Right renal cortex interstitium (tissue), 3 donors: ENCODE measurements at places on chromosomes 5 and 9. TPM values are rescaled to one million over a fixed set of nuclear protein-coding genes. Genes with fewer than 3 reads are reported as not detected.

Gene SPATA31D4
- not detected for polyA plus RNA-seq

Gene ORM2
- polyA plus RNA-seq, result not detected

Gene TRIM14
- 5.2 TPM for polyA plus RNA-seq

Gene TAF11L5
- not detected for polyA plus RNA-seq

Gene HTR4
- polyA plus RNA-seq, result 0.04 TPM

Gene SLC31A1
- polyA plus RNA-seq, result 26.9 TPM

Gene QRFP
- 0.69 TPM for polyA plus RNA-seq

Gene PCDHGB1
- 2.1 TPM for polyA plus RNA-seq

Gene IFNE
- polyA plus RNA-seq, result not detected

Gene DEPDC1B
- 31.0 TPM for polyA plus RNA-seq

Gene MTAP
- 38.6 TPM for polyA plus RNA-seq

Gene SLCO4C1
- 25.7 TPM for polyA plus RNA-seq

Gene CBY3
- polyA plus RNA-seq, result 0.33 TPM

Gene RAB3C
- 2.2 TPM for polyA plus RNA-seq

Gene PCDHB4
- polyA plus RNA-seq, result 1.9 TPM

Gene STKLD1
- 3.4 TPM for polyA plus RNA-seq

Gene PALM2AKAP2
- 9.9 TPM for polyA plus RNA-seq

Gene OR1L6
- not detected for polyA plus RNA-seq

Gene ETF1
- polyA plus RNA-seq, result 75.5 TPM

Gene FGF18
- polyA plus RNA-seq, result 0.24 TPM

Gene KLHL3
- polyA plus RNA-seq, result 17.9 TPM

Gene TIFAB
- 0.15 TPM for polyA plus RNA-seq

Gene MSANTD3
- polyA plus RNA-seq, result 23.6 TPM

Gene CFAP157
- polyA plus RNA-seq, result 3.3 TPM

Gene NHP2
- polyA plus RNA-seq, result 102 TPM

Gene ORM1
- 0.25 TPM for polyA plus RNA-seq

Gene CAMSAP1
- 25.0 TPM for polyA plus RNA-seq

Gene SPATA31C1
- 0.40 TPM for polyA plus RNA-seq

Gene ZDHHC11
- polyA plus RNA-seq, result 5.9 TPM

Gene TMOD1
- polyA plus RNA-seq, result 2.1 TPM

Gene SHISAL2B
- polyA plus RNA-seq, result 0.34 TPM
